Suprapubic skin (tissue), 4 donors: ENCODE measurements at places on chromosomes 7 and 10.

DNA sequence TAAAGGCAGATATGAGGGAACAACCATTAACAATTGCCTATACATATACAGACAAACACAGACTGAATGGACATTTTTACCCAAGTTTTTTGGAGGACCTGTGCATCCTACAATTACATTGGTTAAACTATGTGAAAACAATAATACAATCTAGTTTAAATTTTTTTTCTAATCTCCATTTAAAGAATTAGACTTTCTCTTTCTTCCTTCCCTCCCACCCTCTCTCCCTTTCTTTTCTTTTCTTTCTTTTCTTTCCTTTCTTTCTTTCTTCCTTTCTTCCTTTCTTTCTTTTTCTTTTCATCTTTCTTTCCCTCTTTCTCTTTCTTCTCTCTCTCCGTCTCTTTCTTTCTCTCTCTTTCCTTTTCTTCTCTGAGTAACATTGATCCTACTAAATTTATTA, 183.7 kb downstream of the HDAC9 start:
- no peak for DNase-seq

DNA sequence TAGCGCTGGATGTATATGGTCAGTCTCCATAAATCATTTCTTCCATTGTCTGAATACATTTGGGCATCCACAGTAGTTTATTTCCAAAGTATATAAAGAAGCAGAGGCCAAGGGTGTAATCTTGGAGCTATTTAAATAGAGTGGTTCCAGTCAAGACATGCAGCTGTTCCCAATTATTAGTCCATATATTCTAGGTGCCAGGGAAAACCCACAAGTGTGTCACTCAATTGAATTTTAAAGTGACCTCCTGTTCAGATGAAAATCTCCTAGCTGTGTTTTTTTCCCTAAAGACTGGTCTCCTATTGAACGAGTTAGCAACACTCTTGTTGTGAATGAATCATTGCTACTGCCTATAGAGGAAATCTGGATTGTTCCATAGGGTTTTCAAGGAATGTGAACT, 260.2 kb upstream of the BMPER start:
- DNase-seq = no peak

- no peak for DNase-seq
Observed at GRCh38 chr10:25498645-25499044, 323.8 kb downstream of the GPR158 start.

- no peak for DNase-seq
Observed at GRCh38 chr7:31948029-31948428, 122.2 kb downstream of the PDE1C start.

DNA sequence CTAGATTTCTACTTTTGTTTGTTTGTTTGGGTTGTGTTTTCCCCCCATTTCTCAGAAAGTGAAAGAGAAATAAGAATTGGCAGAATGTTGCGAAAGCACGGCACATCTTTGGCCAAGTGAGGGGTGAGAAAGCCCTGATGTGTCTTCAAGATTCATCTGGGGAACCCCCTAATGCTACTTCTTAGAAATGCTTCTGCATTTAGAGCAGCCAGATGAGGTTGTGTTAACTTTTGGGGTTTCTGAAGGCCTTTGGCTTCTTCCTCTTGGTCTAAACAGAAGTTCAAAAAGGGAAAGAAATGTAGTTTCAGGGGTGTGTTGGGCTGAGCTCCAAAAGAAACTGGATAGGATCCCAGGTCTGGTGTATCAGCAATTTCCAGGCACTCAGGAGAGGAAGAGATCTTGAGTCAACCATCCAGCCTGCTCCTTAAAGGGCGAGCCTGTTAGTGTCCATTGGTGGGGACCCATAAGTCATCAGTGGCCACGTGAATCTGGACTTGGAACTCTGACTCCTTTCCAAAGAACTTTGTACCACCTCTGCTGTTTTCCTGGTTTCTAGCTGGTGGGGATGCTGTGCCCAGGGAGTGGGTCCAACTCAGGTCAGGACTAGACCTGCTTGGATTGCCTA, 6.5 kb downstream of the DUSP5 start:
- peak; percentile 64 for DNase-seq

GRCh38 chr10:103874730-103875129, 19.4 kb upstream of the SH3PXD2A start:
- DNase-seq = no peak

DNA sequence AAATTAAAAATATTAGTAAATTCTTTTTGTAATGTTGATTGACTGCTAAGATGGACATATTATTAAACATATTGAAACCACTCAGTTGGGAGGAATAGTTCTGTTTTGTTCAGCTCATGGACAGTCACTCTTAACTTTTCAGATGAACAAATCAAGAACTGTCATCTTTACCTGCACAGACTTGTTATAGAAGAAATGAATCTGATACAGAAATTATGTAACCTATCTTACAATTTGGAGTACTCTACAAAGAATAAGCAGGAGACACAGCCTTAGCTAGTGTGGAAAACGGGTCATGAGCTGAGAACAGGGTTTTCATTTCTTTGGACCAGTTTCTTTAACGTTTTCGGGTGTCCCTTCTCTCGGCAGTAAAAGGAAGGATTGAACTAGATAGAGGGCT, 1.2 kb upstream of the ANLN start:
- DNase-seq = no peak

DNA sequence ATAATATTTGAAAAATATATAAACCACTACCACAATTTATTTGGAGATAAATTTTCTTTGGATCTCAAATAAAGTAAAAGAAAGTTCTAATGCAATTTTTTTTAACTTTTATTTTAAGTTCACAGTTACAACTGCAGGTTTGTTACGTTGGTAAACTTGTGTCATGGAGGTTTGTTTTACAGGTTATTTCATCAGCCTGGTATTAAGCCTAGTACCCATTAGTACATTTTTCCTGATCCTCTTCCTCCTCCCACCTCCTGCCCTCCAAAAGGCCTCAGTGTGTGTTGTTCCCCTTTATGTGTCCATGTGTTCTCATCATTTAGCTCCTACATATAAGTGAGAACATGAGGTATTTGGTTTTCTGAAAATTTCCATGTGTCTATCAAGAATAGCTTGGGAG, 54.5 kb downstream of the CAV1 start:
- DNase-seq = no peak

DNA sequence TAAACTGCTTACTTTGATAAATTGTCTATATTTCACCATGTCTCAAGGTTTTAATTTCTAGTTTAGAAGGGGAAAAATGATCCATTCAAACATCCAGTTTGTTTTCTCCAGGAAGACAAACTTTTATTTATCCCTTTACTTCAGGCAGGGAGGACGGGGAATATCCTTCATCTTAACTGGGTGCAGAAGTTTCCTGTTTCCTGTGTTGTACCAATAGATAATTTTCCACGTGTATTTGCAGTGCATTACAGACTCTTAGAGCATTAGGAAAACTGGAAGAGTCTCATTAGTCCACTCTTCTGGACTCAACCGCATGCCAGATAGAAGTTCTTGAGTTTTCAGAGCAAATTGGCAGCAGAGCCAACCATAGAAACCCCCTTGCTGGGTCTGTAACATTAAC, 39.4 kb upstream of the PIP4K2A start:
- no peak for DNase-seq

DNA sequence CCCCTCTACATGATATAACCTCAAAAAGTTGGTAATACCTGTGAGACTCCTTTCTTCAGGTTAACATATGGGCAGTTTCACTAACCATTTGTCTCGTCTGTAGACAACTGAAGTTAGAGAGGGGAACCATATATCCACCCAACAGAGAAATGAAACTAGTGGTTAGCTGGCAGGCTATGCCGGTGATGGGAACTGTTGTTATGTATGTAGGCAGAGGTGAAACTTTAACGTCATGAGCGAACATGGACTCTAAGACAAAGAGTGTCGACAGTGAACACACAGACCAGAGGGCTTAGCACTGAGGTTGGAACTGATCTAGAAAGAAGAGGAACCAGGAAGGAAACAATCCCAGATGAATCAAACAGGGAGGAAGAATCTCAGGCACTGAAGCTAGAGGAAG, 112.4 kb downstream of the ELMO1 start:
- no peak for DNase-seq

DNA sequence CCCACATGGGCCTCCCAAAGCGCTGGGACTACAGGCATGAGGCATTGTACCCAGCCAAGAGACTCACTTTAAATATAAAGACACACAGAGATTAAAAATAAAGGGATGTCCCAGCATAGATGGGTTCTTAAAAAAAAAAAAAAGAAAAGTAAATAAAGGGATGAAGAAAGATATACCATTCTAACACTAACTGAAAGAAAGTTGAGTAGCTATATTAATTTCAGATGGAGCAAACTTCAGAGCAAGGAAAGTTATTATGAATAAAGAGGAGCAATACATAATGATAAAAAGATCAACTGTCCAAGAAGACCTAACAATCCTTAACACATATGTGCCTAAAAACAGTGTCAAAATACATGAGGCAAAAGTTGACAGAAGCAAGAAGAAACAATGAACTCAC, 33.0 kb upstream of the SPOCK2 start:
- no peak for DNase-seq

- no peak for DNase-seq
Observed at GRCh38 chr7:97770850-97771249, 39.0 kb downstream of the TAC1 start.

- no peak for DNase-seq
Observed at GRCh38 chr7:130922206-130923112, 188.5 kb upstream of the KLF14 start.

- no peak for DNase-seq
Observed at GRCh38 chr7:139918480-139918879, 89.4 kb downstream of the TBXAS1 start.

DNA sequence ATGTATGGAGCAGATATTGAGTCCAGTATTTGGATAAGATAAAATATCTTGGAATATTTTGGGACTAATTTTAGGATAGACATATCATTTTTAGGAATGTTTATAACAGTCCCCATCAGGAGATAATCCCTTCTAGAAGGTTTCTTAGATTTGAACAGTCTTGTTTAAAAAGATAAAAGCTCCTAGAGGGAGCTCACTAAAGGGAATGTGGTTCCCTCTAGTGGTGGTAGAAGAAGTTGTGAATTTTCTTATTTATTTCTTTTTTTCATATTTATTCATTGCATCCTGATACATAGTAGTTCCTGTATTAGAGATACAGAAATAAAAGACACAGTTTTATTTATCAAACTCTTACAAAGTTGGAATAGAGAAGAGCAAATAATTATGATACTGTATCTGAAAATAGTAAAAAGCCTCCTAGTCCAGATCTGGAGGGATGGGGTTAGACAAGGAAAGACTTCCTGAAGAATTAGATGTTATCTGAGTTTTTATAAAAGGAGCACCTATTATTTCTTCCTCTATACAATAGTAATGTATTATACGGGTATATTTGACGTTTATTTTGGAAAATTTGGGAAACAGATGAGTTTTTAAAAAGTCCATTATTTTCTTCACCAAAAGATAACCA, 24.5 kb upstream of the KLF14 start:
- DNase-seq = no peak

DNA sequence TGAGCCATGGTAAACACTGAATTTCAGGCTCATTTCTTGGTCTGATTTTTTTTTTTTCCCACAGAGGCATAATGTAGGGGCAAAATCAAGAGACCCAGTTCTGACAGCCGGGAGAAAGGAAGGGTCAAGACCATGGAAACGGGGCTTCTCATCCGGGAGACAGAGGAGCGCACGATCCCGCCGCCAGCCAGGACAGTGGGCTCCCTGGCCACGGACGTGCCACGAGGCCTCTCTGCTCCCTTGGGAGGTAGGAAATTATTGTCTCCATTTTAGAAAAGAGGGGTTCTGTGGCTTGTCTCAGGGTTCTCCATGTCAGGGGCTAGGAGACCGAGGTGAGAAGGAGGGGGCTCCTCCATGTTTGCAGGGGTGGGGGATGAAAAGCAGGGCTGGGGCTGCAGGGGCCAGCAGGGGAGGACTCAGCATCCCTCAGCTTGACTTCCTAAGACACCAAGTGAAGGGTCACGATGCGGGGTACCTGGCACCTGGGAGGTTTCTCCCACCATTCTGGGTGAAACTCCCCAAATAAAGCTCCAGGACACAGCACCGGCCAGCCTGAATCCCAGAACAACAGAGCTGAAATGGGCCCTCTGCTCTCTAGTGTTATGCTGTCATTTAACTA, 37.6 kb downstream of the PPIF start:
- DNase-seq = no peak

GRCh38 chr7:130084037-130084875, 13.9 kb downstream of the KLHDC10 start:
- no peak for DNase-seq

DNA sequence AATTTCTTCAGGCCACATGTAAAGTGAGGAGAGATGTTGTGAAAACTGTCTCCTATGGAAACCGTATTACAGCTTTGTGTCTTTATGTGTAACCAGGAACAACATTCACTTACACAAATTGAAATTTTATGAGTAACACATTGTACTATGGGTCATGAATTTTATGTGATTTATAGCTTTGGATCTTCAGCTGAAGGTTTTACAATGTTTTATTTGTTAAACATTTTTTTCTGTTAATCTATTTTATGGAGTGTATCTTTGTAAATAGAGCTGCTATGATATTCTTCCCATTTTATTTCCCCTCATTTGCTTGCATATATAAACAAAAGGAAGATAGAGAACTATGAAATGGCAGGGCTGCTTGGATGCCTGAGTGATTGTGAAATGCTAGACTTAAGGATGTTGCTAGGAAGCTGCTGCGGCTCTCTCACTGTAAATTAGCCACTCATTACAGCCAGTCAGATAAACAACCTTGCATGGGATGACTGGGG, 104.5 kb upstream of the PCLO start:
- DNase-seq = no peak
